Activated naive CD8-positive, alpha-beta T cell treated with anti-CD3 and anti-CD28 coated beads for 36 hours (primary cell): ENCODE measurements at places on chromosomes 1 and 21.

DNA sequence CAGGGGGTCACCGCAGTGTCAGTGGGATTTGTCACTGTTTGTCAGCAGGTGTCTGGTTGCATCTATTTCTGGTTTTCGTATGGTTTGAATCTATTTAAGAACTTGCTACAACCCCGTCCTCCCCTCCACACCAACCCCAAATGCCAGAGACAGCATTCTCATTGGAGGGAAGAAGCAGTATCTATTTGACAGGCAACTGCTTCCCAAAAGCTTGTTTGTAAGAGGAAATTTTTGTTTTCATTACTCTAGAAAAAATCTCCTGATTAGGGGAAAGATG, 54.4 kb downstream of the NR5A2 start:
- DNase-seq, result no peak

- DNase-seq, result no peak
Measured at GRCh38 chr1:191851799-191852595, 306.3 kb upstream of the RGS18 start.

DNA sequence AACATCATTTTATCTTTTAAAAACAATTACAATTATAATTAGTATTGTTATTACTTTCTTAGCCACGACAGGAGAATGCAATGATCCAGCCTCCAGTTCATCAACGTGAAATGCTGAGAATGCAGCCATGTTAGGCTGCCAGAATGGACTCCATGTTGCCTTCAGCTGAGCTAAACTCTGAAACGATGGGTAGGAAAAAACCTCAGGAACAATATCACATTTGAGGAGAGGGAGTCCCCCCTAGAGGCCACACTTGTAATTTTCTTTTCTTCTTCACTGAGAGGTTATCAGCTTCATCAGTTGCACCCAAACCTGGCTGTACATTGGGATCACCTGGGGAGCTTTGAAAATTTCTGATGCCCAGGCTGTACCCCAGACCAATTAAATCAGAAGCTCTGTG, 34.6 kb upstream of the DNAH14 start:
- DNase-seq, result no peak

DNA sequence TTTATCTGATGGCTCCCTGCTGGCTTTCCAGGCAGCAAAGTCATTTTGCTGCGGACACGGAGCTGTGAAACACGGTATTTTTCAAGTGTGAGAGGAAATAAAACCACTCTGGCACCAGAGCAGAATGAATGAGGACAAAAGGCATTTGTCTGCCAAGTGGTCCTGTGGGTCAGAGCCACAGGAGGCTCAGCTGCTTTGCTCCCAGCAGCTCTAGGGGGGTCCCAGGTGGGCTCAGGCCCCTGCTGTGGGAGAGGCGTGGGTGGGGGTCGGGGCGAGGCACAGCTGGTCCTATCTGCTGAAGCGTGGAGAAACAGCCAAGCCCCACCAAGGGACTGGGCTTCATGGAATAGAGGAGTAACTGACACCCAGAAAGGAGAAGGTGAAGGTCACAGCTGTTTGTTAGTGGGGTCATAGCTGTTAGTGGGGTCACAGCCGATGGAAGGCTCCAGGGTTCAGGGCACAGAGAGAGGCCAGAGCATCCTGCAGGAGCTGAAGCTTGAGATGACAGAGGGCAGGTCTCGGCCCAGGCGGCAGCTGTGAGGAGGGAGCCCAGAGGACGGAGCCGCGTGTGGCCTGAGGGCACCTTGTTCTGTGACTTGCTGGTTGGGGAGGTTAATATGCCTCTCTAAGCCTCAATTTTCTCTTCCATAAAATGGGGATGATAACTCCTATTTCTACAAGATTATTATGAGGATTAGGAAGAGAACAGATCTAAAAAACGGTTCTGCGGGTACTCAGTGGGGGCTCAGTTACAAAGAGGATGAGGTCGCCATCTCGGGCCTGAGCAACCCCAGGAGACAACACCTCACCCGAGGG, 7.1 kb downstream of the KIF17 start:
- DNase-seq, result no peak

GRCh38 chr1:207313131-207313530, 8.3 kb upstream of the CD55 start:
- no peak for DNase-seq

DNA sequence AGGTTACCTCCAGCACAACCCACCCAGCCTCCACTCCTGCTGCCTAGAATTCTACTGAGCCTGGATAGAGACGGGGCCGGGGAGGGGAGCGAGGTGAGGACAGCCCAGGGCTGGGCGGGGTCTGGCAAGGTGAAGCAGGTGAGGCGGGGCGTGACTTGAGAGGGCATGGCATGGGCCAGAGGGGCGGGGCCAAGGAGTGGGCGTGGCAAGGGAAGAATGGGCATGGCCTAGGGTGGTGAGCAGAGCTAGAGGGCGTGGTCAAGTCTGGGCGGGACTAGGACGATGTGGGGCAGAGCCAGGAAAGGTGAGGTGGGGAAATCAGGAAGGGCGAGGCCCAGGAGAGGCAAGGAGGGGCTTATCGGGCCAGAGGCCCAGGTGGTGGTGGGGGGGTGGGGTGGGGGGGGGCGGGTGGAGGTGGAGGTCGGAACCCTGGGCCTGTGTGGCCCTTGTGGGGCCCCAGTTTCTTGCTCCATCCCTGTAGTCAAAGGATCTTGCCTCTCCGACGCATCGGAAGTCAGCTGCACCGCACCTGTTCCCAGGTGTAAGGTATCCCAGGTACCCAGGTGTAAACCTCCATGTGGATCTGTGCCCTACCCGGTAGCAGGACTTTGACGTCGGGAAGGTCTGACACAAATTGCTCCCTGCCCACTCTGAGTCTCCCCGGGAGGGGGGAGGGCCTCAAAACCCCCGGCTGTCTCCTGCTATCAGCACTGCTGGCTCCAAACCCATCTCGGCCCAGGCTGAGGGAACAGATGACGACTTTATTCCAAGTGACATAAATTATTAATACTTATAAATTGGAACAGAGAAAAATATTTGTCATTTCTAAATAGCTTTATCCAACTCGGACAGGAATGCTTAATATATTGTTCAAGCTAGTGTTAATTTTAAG, 32.9 kb upstream of the UTS2 start:
- DNase-seq, result peak; percentile 40

- peak; percentile 90 for DNase-seq
Measured at GRCh38 chr1:230109895-230110667, 43.0 kb downstream of the GALNT2 start.

GRCh38 chr1:46581681-46582455, 22.2 kb downstream of the MKNK1 start:
- no peak for DNase-seq

DNA sequence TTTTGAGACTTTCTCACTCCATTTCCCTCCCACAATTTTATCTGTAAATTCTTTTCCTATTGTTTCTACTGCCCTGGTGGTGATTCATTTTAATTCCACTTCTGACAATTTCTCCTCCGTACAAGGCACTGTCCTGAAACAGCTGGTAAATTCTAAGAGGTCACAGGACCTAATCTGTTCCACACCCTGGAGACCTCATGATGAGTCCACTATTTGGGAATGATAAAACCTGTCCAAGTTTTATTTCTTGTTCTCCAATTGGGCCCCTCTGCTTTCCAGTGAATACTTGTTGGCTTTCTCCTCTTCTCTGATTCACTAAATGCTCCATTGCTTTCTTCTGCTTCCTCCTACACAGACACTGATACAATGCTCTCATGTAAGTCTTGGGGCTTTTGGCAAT, 343.1 kb upstream of the DUSP10 start:
- no peak for DNase-seq

GRCh38 chr1:26336477-26337205, 17.3 kb downstream of the CRYBG2 start:
- DNase-seq, result peak; percentile 83

DNA sequence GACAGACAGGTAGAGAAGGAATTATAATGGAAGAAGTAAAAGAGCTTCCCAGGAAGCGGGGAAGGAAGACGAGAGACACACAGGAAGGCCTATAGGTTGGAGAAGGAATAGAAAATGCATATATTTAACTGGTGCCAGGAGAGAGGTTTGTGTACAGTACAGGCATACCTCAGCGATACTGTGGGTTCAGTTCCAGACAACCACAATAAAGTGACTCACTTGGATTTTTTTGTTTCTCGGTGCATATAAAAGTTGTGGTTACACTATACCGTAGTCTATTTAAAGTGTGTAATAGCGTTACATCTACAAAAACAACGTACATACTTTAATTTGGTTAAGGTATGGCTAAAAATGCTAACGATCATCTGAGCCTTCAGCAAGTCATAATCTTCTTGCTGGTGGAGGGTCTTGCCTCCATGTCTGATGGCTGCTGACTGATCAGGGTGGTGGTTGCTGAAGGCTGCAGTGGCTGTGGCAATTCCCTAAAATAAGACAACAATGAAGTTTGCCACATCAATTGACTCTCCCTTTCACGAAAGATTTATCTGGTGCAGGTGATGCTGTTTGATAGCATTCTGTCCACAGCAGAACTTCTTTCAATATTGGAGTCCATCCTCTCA, 16.0 kb downstream of the YARS1 start:
- DNase-seq, result peak; percentile 49

GRCh38 chr1:230012741-230013140, 54.3 kb upstream of the GALNT2 start:
- DNase-seq, result no peak

GRCh38 chr1:171438441-171438840, 46.9 kb upstream of the PRRC2C start:
- DNase-seq, result no peak

- no peak for DNase-seq
Measured at GRCh38 chr1:36085686-36086526, 2.0 kb downstream of the TEKT2 start.

DNA sequence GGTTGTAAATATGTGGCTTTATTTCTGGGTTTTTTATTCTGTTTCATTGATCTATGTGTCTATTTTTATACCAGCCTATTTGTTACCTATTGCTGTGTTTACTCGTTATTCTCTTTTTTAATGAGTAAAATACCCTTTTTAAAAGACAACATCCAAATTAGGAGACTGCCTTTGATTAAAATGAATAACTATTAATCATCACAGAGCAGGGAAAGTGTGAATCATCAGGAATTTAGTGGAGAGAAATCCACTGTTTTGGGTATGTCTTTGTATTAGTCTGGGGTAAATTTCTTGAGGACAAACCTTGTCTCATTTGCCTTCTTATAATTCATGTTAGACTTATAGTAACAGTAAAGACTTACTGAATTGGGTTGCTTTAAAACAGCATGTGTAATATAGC, 12.1 kb downstream of the DISC1 start:
- no peak for DNase-seq

DNA sequence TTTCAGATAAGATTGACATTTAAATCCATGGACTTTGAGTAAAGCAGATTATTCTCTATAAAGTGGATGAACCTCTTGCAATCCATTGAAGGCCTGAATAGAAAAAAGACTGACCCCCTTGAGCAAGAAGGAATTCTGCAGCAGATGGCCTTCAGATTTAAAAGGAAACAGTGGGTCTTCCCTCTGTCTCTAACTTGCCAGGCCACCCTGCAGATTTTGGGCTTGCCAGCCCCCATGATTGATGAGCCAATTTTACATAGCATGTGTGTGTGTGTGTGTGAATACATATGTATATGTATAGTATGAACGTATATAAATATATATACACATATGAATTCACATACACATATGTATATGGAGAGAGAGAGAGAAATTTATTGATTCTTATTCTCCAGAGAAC, 113.4 kb downstream of the GRIK1 start:
- no peak for DNase-seq

- DNase-seq, result no peak
Measured at GRCh38 chr1:73500154-73500553, 697.8 kb downstream of the LRRIQ3 start.

DNA sequence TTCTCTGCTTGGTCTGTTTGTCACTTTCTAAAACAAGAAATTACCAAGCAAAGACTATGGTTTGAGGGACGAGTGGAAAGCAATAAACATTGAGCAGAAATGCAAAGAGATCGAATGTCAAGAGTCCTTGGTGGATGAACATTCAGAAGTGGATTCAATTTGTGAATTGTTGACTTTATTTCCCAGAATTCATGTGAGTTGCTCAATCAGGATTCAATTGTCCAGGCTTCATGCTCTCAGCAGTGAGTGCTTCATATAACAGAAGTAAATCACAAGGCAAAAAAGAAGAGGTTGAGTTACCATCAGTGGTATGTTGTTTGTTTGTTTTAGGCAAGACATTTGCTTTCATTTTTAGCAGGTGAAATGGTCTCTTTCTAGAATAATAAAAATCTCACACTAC, 31.9 kb downstream of the NGF start:
- DNase-seq, result no peak

DNA sequence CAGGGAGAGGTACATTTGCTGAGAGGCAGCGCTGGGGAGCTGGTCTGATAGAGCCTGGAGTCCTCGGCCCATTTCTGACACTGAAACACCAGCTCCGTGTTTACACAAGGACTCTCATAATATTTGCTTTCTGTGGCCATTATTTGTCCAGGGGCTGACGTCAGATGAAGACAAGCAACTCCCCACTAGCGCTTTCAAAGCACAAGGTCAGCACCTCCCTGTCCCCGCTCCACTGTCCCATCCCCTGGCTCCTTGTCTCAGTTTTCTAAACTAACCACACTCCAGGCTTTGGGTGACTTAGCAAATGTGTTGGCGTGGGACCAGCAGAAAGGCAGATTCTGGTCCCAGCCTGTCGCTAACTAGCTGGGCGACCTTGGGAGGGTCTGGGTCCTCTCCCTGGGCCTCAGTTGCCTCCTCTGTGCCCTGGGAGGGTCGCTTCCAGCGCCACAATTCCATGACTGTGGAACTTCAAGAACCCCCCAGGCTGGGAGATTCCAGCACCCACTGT, 37.4 kb upstream of the ZBTB40 start:
- DNase-seq, result no peak

- no peak for DNase-seq
Measured at GRCh38 chr1:93900723-93901504, 8.3 kb downstream of the GCLM start.

- no peak for DNase-seq
Measured at GRCh38 chr1:221308534-221309511, 429.6 kb downstream of the HLX start.

DNA sequence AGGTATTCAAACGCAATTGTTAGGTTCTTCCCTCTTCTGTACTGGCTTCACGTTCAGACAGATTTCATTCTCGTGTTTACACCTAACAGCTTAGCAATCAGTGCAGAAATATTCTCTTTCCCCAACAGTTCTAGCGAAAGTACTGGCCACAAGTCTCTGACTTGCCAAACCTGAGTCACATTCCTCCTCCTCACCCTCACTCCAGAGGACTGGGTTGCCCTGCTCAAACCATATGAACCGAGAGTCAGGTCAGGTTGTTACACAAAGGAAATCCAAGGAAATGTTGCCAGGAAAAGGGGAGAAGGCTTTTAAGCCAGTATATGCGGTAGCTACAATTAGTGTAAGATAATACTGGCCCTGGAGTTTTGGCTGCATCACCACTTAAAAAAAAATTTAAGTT, 282.5 kb downstream of the RGS7 start:
- no peak for DNase-seq

- no peak for DNase-seq
Measured at GRCh38 chr21:33944185-33944763, 28.7 kb upstream of the ATP5PO start.
